ENCODE measurements at places on chromosomes 4 and X.

DNA sequence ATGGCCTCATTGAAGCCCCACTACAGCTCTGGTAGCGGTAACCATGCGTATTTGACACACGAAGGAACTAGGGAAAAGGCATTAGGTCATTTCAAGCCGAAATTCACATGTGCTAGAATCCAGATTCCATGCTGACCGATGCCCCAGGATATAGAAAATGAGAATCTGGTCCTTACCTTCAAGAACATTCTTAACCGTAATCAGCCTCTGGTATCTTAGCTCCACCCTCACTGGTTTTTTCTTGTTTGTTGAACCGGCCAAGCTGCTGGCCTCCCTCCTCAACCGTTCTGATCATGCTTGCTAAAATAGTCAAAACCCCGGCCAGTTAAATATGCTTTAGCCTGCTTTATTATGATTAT is 876 bp downstream of the HPRT1 start:
- DNase-seq = no peak

DNA sequence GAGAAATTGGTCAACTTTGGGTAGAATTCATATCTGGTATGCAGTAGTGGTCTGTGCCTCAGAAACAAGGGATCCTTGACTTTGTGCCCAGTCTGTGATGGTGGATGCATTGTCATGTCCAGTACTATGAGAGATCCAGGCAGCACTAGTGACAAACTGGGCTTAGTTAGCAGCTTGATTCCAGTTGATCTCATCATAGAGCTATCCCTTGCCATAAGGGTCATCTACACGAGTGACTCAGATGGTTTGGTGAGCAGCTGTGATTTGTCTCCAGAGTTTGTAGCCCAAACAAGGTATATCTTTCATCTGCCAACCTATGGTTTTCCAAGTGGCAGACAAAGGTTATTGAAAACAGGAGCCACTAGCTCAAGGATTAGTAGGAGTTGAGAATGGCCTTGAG is 298.8 kb downstream of the GBA3 start:
- no peak for DNase-seq

DNA sequence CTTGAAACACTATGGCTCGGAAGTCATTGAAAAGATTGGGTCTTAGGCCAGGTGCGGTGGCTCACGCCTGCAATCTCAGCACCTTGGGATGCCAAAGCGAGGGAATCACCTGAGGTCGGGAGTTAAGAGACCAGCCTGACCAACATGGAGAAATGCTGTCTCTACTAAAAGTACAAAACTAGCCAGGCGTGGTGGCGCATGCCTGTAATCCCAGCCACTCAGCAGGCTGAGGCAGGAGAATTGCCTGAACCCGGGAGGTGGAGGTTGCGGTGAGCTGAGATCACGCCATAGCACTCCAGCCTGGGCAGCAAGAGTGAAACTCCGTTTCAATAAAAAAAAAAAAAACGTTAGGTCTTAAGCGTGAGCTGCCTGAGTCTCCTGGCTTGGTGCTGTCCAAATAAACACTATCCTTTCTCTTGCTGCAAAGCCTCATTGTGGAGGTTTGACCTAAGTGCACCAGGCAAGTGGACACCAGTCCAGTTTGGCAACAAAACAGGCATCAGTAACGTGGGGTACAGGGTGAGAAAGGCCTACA is 185.9 kb downstream of the DHRSX start:
- DNase-seq = no peak

GRCh38 chr4:26248647-26249046 is 72.2 kb upstream of the RBPJ start:
- DNase-seq = no peak

- no peak for DNase-seq
These were observed 4.6 kb downstream of the NAT8L start for GRCh38 chr4:2063557-2064275.

DNA sequence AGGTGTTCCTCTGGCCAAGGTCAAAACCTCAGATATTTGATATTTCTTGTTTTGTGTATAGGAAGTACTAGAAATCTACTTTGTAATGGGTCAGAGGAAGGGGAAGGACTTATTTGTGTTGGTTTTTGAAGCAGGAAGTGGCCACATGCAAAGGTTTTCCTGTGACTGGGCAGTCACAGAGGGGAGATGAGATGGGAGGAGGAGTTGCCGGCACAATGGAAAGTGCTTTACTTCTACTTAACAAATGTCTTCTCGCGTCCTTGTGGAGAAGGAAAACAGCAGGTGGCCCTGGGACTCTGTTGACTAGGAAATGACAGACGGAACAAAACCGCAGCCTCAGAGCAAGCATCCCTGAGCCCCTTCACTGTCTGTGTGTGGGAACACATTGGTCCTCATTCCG is 46.6 kb downstream of the SHROOM2 start:
- no peak for DNase-seq

GRCh38 chrX:20372533-20372932 is 105.8 kb upstream of the RPS6KA3 start:
- DNase-seq = no peak

- no peak for DNase-seq
These were observed 66.1 kb downstream of the SNX25 start for GRCh38 chr4:185275501-185275900.

DNA sequence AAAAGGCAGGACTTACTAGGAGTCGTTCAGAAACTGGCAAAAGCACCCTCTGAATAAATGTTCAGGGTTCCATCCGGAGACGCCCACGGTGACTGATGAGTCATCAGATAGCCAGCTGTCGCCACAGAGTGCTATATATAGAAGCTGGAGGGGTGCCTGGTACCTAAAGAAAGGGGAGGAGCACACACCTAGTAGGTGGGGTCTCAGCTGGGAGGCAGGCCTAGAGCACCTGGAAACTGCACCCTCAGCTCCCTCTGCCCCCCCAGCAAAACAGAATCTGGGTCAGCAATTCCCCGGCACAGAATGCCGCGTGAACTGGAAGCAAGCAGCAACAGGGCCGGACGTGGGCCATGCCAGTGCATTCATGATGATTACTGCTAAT is 242.0 kb downstream of the BCOR start:
- DNase-seq = peak; percentile 78

Measured in activated T-helper 9 cell treated with anti-CD3 and anti-CD28 coated beads, Interleukin-2, amount 50 U/mL, for 16 hours (primary cell).